ENCODE measurements at places on chromosomes 11 and 22.

- peak; percentile 10 for DNase-seq
These were observed at the start of gene SLC22A25 for GRCh38 chr11:63243533-63243932. TSS of gene SLC22A25 (minus strand) at chr11:63243599. CDS start at chr11:63229652, 13,947 bp downstream.

GRCh38 chr11:44571871-44572270 lies 6.4 kb downstream of the CD82 start:
- DNase-seq = no peak

- no peak for DNase-seq
These were observed 5.8 kb downstream of the CCDC81 start for GRCh38 chr11:86380295-86381059.

DNA sequence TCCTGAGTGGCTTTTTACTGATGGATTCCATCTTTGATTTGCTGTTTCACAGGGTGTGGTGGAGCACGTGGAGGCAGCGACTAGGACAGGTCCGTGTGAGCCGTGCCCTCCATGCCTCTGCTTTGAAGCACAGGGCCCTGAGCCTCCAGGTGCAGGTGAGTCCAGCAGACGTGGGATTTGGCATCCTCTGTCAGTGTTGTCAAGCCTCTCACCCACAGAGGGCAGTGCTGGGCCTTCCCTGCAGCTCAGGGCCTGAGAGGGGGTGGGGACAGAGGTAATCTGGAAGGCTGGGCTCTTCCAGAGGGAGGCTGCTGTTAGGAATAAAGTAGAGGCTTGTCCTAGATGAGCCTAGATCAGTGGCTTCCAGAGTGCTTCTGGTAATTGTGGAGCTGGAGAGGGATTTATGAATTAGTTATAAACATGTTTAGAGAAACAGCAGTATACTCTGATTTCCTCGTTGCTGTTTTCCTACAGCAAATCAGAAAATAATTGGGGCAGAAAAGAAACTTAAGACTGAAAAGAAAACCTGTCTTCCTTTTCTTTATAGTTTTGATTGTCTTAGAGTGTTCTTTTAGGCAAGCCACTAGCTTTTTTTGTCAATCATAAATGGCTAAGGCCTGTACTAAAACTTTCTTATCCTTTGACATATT lies 65.0 kb downstream of the SFI1 start:
- peak; percentile 60 for DNase-seq

DNA sequence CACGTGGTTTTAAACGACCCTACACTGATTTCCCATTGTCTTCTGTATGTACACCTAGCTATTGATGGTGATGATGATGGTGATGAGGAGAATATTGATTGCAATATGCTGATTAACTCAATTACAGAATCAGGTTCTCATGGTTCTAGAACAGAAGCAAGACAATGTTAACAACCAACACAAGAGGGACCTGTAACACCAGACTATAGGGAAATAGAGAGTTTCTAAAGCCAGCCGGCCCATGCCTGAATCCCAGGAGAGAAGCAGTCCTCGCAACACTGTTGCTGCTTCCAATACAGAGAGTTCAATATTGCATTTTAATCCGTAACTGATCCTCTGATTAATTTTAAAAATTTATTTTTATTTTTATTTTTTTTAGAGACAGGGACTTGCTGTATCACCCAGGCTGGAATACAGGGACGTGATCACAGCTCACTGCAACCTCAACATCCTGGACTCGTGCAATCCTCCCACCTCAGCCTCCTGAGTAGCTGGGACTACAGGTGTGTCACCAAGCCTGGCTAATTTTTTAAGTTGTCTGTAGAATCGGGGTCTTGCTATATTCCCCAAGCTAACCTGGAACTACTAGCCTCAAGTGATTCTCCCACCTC lies 22.2 kb upstream of the UBASH3B start:
- no peak for DNase-seq
